Tibial artery (tissue), 4 donors: ENCODE measurements at places on chromosomes 5 and 9.

- no peak for DNase-seq
- H3K27ac ChIP-seq = no peak overlapping the region
- no peaks in the 10 kb centered on the region for H3K27me3 ChIP-seq
Measured at GRCh38 chr9:37309136-37309535, 113.4 kb upstream of the GRHPR start.

DNA sequence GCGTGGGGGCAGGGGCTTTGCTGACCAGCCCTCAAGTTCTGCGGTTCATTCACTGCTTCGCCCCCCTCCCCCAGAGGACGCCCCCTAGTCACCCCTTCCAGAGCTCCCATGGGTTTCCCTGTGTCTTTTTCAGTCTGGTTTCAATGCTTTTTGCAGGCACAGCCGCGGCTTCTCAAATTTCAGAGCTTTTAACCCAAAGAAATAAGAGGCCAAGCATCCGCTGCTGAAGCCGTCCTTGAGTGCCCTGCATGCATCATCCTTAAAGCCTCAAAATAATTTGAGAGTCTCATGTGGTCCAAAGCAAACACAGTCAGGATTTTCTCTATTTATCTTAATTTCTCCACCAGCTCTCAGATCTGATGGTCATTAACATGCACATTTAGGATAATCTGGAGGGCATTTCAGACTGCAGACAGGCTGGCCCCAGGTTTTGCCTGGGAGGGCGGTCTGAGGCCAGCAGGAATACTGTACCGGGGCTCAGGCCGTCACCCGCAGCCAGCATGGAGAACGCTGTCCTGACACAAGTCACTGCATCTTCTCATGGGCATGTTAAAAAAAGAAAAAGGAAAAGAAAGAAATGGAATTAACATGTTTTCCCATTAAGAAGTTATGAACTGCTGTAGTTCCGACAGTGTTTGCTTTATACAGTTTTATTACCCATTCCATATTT lies 420.8 kb upstream of the IRX4 start:
- H3K4me1 ChIP-seq = no peaks in the 10 kb centered on the region
- no peak overlapping the region for H3K27ac ChIP-seq
- peaks cover 23% of the 10 kb centered on the region for H3K27me3 ChIP-seq
- no peak overlapping the region for H3K4me3 ChIP-seq

- no peak overlapping the region for H3K4me3 ChIP-seq
- peaks cover 9% of the 10 kb centered on the region for H3K4me1 ChIP-seq
- no peaks in the 10 kb centered on the region for H3K27me3 ChIP-seq
- H3K27ac ChIP-seq = peak overlapping the region; percentile 73
- peak; percentile 78 for DNase-seq
Measured at GRCh38 chr5:72518001-72518683, 10.9 kb upstream of the ZNF366 start.

- no peaks in the 10 kb centered on the region for H3K4me1 ChIP-seq
- H3K36me3 ChIP-seq = peaks cover 25% of the 10 kb centered on the region
- H3K4me3 ChIP-seq = no peak overlapping the region
- H3K27ac ChIP-seq = no peak overlapping the region
- no peaks in the 10 kb centered on the region for H3K27me3 ChIP-seq
Measured at GRCh38 chr5:168784454-168784853, 205.3 kb upstream of the PANK3 start.

DNA sequence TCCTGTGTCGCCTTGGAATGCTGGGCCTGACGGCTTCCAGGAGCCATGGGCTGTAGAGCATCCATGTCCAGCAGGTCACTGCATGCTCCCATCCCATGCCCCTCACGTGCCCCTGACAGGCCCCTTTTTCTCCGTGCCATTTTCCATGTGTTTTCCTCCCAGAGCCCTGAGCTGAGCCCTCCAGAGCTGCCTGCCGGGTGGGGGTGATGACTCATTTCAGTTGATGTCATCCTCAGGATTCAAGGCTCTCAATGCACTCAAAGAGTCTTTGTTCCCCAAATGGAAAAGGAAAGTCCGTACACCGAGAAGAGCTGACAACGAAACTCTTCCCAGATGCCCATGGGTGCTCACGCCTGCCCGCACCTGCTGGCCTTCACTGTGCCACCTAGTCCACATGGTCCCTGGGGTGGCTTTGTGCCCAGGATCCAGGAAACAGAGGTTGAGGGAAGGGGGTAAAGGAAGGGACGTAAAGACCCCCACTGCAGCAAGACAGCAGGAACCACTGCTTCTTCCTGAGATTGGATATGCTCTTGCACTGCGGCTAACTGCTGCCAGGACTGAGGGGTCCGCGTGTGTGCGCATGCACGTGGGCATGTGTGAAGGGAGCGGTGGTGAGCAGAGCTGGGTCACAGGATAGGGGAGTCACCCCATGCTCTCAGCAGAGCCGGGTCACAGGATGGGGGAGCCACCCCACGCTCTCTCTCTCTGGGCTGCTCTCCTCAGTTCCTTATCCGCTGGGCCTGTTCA lies 27.6 kb downstream of the COL15A1 start:
- peak overlapping the region; percentile 49 for H3K27ac ChIP-seq
- H3K36me3 ChIP-seq = no peaks in the 10 kb centered on the region
- H3K4me1 ChIP-seq = no peaks in the 10 kb centered on the region
- no peaks in the 10 kb centered on the region for H3K27me3 ChIP-seq
- no peak overlapping the region for H3K4me3 ChIP-seq

GRCh38 chr9:73200694-73201452 lies 49.2 kb downstream of the ANXA1 start:
- H3K4me3 ChIP-seq = no peak overlapping the region
- no peaks in the 10 kb centered on the region for H3K36me3 ChIP-seq
- no peaks in the 10 kb centered on the region for H3K4me1 ChIP-seq
- no peak for DNase-seq

DNA sequence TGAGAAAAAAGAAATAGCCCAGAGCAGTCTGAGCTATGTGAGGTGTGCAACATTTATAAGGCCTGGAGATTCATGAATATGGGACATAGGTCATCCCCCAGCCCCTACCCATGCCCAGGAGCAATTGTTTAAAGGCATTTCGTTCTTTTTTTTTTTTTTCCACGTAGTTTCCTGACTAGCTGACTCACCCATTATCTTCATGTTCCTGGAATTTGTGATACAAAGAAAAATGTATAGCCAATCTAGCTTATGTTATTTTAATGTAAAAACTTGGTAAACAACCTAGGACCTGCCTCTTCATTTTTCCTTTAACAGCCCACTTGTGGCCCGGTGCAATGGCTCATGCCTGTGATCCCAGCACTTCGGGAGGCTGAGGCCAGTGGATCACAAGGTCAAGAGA lies 81.3 kb downstream of the OSTF1 start:
- no peak overlapping the region for H3K4me3 ChIP-seq
- peaks cover 8% of the 10 kb centered on the region for H3K36me3 ChIP-seq
- DNase-seq = no peak
- H3K27ac ChIP-seq = no peak overlapping the region

- no peak overlapping the region for H3K4me3 ChIP-seq
- H3K36me3 ChIP-seq = no peaks in the 10 kb centered on the region
- DNase-seq = no peak
- H3K27ac ChIP-seq = no peak overlapping the region
Measured at GRCh38 chr5:159642379-159642778, 273.9 kb upstream of the ADRA1B start.

DNA sequence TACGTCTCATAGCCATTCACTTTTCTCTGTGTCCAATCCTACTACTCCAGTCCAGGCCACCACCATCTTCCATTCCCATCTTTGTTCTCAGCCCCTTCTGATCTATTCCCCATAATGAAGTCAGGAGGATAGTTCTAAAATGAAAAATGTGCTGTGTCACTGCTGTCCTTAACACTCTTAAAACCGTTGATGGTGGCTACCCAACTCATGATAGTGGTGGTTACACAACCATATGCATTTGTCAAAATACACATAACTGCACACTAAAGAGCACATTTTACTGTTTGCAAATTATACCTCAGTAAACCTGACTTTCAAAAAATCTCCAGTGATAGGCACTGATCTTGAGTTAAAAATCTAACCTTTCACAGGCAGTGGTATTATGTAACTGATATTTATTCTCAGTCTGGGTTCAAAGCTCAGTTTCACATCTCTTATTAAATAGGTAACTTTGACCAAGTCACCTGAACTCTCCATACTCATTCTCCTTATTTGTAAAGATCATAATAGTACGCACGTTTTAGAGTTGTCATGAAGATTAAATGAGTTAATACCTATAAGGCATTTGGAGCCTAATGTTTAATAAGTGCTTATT lies 24.6 kb upstream of the ADRB2 start:
- H3K27ac ChIP-seq = no peak overlapping the region
- DNase-seq = no peak
- H3K36me3 ChIP-seq = no peaks in the 10 kb centered on the region
- H3K27me3 ChIP-seq = no peaks in the 10 kb centered on the region

- H3K27me3 ChIP-seq = no peaks in the 10 kb centered on the region
- DNase-seq = no peak
- H3K4me3 ChIP-seq = no peak overlapping the region
- H3K36me3 ChIP-seq = no peaks in the 10 kb centered on the region
Measured at GRCh38 chr9:81031422-81032029, 657.8 kb downstream of the TLE1 start.

DNA sequence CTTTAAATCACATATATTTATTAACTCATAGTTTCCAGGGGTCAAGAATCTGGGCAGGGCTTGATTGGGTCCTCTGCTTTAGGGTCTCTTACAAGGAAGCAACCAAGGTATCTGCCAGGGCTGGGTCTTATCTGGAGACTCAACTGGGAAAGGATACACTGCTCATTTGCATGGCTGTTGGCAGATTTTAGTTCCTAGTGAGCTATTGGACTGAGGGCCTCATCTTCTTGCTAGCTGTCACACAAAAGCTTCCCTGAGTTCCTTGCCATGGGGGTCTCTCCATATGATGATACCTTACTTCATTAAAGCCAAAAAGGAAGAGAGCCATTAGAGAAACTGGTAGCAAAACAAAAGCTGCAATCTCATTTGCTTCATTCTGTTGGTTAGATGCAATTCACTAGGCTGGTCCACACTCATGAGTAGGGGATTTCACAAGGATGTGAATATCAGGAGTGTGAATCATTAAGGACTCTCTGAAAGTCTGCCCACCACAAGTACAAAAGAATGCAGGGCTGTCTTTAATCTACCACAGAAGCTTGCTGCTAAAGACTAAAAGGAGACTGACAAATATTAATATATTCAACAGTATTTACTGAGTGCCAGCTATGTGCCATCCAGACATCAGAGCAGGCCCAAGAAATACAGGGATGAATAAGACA lies 42.0 kb upstream of the TIMD4 start:
- no peak for DNase-seq
- H3K27me3 ChIP-seq = no peaks in the 10 kb centered on the region
- no peaks in the 10 kb centered on the region for H3K36me3 ChIP-seq
- H3K4me1 ChIP-seq = no peaks in the 10 kb centered on the region
- H3K27ac ChIP-seq = no peak overlapping the region
- no peak overlapping the region for H3K4me3 ChIP-seq

- no peaks in the 10 kb centered on the region for H3K27me3 ChIP-seq
- H3K4me1 ChIP-seq = no peaks in the 10 kb centered on the region
- no peak for DNase-seq
Measured at GRCh38 chr9:107730666-107731065, 241.1 kb upstream of the KLF4 start.

DNA sequence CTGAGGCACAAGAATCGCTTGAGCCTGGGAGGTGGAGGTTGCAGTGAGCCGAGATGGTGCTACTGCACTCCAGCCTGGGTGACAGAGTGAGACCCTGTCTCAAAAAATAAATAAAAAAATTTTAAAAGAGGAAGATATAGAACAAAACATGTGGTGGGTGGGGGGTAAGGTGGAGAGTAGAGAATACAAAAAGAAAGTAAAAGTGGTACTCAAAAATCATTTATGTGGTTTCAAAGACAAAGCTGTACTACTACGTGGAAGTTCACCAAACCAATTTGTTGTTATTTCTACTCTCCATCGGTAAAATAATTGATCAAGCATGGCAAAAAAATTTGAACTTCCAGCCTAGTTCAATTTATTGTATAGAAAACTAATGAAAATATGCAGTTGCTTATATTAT lies 8.0 kb upstream of the OR13C3 start:
- H3K4me1 ChIP-seq = no peaks in the 10 kb centered on the region
- no peak for DNase-seq
- H3K36me3 ChIP-seq = no peaks in the 10 kb centered on the region
- H3K27ac ChIP-seq = no peak overlapping the region
- H3K27me3 ChIP-seq = no peaks in the 10 kb centered on the region
